HS-5 (cell line): ENCODE measurements at places on chromosomes 7 and 10.

DNA sequence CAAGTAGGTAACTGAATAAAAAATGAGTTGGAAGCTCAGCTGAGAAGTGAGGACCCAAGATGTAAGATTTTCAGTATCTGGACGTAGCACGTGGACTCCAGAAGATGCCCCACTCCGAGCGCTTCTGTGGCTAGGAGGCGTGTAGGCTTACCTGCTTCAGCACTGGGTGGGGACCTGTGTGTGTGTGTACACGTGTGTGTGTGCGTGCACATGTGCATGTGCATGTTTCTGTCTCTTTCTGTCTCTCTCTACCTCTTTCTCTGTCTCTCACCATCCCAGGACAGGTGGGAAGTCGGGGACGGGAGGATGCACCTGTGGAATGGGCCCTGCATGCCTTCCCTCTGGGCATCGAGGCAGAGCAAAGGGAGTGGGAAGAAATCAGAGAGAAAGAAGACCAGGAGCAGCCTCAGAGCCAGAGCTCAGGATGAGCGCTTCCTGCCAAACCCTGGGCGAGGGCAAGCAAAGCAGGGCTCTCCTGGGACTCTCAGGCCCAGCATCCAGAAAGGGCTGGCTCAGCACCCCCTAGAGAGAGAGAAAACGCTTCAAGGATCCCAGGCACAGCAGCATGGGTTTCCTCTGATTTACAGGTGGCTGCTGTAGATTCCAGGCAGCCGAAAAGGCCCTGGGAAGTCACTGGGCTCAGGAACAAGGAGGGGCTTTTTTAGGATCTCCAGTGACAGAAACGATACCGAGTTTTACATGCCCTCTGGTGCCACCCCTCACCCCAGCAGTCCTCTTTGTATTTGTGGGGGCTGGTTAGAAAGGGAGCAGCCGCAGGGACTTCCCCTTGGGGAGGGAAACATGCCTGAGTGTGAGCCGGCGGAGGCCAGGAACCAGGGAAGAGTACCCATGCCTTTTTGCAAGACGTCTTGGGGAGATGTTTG lies 28.5 kb downstream of the CXCL12 start:
- no peak for DNase-seq

DNA sequence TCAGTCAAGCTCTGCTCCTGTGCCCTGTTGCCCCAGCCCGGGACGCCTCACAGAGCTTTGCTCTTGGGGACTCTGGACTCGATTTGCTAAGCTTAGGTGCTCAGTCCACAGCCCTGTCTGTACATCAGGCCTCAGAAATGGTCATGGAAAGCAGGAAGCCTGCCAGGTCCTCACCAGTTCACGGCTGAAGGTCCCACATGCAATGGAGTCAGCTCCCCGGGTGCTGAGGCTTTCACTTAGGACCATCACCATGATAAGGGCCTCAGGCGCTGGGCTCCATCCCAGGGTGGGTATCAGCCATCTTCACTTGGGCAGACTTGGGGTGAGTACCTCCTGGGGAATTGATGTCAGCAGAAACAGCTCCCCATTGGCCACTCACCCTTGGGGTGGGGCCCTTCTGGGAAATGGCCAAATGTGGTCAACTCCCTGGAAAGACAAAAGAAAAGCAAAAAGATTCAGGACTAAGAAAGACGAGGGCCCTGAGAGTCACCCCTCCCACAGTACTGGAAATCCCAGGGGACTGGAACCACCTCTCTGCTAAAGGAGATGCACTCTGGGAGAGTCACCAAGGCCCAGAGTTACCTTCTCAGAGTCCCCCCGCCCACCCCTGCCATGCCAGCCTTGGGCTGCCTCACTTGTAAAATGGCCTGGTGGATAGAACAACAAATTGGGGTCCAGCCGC lies 37.6 kb downstream of the FAM53B start:
- no peak for DNase-seq

DNA sequence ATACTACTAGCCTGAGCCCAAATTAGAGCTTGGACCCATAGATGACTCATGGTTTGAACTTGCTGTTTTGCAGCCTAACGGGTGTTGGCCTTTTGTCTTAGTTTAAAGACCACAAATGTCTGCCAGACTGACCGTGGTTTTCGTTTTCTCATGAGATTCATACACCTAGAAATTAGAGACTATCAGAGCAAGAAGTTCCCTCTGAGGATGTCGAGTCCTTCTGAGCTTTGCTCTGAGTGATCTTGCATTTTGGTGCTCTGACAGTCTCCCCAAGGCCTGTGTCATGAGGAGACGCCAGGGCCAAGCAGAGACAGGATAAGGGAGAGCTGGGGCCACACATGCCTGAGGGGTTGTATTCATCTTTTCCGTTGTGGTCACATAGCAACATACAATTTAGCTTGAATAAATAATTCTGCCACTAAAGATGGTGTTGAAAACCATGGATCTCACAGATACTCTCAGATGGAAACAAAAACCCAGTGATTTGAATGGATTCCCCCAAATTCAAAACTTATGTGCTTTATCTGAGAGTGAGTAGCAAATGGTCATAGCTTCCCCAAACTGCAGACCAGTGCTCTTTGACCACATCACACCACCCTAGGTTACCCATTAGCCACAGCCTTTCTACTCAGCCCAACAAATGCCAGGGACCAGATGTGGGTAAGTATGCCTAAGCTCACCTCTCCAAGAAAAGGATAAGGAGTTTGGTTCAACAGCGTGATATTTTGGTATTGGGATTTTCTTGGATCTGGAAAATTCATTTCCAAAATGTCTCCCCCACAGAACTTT lies 762.0 kb upstream of the IGFBP3 start:
- DNase-seq = no peak

- DNase-seq = no peak
Observed at GRCh38 chr7:39240864-39241263, 263.2 kb downstream of the POU6F2 start.

DNA sequence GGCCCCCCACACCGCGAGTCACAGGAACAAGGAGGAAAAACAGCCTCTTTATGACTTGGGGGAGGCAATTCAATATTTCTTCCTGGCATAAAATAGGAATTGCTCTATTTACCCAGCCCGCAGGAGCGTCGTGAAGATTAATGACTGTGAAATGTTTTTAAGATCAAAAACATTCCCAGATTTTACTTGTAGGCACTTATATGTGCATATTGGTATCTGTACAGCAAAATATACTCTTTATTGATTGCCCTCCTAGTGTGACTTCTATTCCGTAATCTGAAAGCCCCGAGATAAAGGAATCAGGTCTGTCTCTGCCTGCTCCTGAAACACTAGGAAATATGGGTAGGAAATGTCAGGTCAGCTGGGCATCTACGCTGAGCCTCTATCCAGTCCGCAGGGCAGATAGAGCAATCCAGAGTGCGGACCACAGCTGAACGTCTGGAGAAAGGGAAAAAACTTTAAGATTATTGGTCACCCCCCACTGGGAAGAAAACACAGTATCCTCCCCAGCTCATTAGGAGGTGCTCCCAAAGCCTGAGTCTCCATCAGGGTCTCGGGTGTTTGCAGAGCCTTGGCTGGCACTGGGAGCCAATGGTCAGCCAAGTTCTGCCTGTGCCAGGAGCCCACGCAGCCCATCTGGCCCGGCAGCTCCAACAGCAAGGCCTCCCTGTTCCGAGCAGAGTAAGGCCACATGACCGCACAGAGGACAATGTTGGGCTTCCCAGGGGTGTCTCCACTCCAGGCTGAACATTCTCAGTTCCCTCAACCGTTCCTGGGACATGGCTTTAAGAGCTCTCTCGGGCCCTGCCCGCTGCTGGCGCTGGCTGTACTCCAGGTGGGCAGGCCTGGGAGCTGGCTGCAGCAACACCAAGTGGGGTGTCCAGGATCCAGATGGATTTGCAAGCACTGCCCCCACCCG lies 7.7 kb downstream of the CTBP2 start:
- no peak for DNase-seq

DNA sequence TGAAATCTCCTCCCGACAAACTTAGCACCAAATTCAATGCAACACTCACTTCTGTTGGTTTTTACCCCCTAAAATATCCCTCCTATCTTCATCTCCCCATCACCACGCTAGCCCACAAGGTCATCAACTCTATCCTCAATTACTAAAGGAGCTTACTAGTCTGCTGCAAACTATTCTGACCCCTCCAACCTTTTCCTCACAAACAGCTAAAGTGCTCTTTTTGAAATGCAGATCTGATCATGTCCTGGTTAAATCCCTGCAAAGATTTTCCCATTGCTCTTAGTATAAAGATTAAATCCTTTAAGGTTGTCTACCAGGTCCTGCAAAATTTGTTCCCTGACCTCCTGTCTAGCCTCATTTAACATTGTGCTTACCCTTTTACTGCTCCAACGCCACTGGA lies 8.6 kb downstream of the SGCE start:
- DNase-seq = no peak
